ENCODE measurements at places on chromosomes 1 and 21.

- DNase-seq, result no peak
These were observed 4.9 kb upstream of the PROX1 start for GRCh38 chr1:213982672-213983492.

DNA sequence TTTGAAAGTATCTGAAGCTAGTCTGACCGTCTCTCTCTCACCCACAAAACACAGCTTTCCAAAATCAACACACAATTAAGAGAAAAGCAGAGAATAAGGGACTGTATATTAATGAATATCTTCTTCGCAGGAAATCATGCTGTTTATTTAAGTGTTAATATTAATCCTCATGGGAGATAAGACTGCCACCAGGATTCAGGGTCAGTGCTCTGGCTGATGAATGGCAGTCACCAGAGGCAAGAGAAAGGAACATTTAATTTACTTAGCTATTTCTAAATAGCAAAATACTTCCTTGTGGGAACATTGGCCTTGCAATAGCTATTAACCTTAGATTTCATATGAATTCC lies 2.2 kb downstream of the SCYL3 start:
- DNase-seq, result no peak

DNA sequence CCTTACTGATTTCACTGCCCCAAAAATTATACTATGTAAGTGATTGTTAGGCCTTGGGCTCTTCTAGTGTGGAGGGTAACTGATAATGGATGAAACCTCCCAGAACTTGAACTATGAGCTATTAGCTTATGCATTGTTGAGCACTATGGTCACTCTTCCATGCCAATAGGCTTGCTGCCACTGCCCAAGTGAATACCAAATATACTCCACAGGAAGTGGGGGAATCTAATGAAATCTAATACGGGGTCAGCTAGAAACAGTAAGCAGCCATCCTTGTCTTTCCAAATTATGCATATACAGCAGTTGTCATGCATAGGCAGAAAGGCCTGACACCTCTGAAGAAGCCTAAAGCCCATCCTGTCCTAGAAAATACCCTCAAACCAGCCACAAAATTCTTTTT lies 198.7 kb upstream of the PTBP2 start:
- no peak for DNase-seq

DNA sequence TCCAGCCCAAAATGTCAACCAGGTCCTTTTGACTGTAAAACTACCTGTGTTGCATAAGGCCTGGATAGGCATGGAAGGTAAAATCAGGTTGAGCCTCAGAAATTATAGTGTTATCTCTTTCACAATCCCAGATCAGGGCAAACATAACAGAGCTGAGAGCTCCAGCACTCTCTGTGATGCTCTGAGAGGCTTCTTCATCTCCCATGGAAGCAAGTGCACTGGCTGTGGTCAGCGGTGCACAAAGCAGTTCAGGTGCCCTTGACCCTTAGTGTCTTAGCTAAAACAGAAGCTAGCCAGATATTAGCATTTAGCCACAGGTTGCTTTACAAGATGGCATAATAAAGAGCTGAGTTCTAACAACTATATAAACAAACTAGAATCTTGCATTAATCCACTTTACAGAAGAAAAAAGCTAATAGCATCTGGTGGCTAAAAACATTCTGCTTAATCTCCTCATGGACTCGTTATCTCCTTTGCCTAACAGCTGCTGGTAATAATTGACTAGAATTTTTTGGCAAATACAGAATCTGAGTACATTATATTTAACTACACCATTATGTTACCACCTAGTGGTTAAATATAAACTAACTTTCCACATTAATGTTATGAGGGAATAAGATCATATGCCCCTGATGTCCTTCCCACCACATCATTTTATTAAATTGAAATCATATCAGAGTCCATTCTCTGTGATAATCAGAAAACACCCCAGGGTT lies 25.6 kb upstream of the POGK start:
- no peak for DNase-seq

DNA sequence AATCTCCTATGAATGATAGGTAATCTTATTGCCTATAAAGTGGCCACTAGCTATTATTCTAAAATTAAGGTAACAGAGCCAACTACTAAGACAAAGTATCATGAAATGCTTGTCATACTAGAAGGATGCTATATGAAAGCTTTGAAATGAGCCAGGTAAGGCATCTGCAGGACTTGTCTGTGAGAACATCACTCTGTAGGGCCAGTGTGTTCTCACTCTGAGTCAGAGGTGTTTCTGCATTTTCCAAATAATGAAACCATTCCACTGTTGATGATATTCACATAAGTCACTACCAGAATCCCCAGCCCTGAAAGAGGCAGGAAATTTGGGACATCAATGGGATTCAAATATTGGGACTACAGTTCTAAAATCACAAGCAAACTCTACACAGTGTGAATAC lies 25.8 kb upstream of the GBP5 start:
- DNase-seq, result no peak

DNA sequence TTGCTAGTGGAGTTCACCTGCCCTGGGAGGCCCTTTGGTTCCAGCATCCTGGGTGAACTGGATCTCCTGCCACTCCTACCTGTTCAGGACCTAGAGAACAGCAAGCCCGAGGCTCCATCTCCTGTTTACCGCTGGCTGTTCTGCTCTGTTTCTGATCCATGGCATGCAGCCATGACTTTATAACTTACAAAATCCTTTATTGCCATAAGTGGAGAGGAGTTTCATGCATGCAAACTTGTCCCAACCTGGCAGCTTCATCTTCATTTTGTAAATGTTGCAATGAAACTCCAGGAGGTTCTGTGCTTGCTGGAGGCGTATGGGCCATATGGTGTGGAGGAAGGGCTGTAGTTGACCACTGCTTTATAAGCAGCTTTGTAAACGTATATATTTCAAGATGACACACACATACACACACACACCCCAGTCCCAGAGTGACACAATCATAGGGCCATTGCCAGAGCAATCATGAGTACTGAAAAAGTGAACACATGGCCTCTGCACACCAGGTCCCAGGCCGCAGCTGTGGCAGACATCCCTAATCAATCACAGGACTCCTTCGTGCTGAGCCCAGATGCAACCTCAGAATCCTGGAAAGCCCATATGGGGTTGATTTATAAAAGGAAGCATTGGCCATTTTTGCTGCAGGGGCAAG lies 69.0 kb downstream of the UBIAD1 start:
- no peak for DNase-seq

GRCh38 chr1:154621875-154622274 lies 13.9 kb upstream of the ADAR start:
- DNase-seq, result no peak

GRCh38 chr1:233112186-233113008 lies 162.0 kb downstream of the NTPCR start:
- DNase-seq, result no peak

DNA sequence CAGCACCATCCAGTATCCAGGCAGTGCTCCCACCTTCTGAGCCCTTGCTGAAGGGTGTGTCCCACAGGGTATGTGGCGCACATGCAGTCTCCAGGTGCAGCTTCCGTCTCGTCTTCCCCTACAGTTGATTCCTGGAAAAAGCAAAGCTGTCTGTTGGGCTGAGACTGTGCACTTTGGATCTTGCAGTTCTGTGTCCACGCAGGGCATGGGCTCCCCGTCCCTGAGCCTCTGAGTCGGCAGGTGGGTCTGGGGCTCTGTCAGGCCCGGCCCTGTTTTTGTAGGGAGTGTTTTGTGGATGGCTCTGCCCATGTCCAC lies 32.8 kb downstream of the SNAP47 start:
- DNase-seq, result no peak

All from stimulated activated CD8-positive, alpha-beta memory T cell treated with anti-CD3 and anti-CD28 coated beads, Interleukin-12 subunit alpha, Interleukin-12 subunit beta, amount 100 ng/mL, for 4 hours (primary cell).